ENCODE measurements at places on chromosomes 6 and 20.

- DNase-seq: no peak
Observed at GRCh38 chr6:170575250-170575649, 9.2 kb downstream of the PDCD2 start.

DNA sequence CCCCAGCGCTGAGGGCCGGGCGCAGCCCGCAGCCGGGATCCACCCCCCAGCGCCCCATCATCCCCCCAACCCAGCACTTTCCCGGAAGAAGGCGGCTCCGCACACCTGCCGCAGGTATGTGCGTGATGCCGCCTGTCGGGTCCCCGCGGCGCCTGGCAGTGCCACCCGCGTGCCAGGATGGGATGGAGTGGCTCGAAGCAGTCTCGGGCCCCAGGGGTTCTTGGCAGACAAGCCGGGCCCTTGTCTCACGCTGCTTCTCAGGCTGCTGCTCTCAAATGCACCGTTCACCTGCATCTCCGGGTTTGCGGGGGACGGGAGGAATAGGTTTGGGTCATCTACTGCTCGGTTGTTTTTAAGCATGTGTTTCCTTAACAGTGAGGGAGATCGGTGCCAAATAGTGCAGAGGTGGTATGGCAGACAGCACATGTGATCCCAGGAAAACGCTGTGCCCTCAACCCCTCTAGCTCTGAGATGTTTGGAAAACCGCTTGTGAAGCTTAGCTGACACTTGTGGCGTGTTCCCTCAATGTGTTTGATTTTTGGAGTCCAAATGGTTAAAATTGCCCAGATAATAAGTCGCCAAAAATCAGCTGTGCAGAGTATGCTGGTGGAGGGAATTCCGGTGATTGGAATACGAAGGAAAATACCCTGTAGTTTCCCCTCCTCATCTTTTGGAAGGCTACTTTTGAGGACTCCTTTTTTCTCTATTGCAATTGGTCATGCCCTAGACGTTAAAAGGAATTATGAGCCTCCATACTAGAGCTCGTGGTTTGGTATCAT lies 926 bp downstream of the MYLIP start:
- peak; percentile 37 for DNase-seq

GRCh38 chr6:6724539-6725467 lies 136.3 kb downstream of the LY86 start:
- peak; percentile 81 for DNase-seq

DNA sequence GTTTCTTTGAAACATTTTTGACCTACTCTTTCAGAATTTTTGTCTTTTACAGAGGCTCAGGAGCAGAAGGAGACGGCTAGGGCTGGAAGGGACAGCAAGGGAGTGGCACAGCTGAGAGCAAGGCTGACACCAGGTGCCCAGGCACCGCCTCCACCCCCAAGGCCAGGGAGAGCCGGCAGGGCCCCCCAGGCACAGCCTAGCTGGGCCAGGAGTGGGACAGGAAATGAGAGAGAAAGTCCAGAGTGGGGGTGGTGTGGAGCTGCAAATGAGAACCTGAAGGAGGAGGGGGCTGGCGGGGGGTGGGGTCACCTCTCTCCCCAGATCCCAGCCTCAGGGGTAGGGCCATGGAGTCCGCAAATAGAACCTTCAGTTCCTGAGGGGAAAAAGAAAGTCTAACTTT lies 236.7 kb downstream of the CDC5L start:
- DNase-seq: no peak

DNA sequence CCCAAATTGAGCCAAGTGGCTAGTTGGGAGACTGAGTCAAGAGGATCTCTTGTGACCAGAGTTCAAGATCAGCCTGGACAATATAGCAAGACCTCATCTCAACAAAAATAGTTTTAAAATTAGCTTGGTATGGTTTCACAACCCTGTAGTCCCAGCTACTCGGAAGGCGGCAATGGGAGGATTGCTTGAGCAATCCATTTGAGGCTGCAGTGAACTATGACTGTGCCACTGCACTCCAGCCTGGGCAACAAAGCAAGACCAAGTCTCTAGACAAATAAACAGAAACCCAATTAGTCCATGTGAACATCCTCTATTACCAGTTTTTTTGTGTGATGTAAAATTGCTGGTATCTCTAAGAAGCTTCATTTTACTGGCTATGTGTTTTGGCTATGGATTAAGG lies 106.2 kb downstream of the TULP4 start:
- DNase-seq: no peak

DNA sequence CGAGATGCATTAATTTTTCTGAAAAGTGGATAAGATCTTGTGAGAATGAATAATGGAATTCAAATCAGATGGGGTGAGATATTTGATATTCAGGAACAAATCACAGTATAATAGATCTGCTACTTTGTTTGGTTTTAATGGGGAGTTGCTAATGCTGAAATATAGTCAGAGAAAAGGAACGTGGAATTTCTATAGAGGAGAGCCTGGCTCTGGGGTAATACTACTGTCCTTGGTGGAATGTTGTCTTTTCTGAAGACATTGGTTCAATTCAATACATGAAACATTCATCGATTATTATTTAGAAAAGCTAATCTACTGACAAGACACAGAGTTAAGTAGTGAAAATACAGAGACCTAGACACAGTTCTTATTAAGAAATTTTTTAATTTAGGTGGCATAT lies 108.6 kb downstream of the ESR1 start:
- DNase-seq: no peak

- no peak for DNase-seq
Observed at GRCh38 chr6:95094751-95095663, 482.3 kb upstream of the MANEA start.

GRCh38 chr20:48556956-48557355 lies 270.8 kb downstream of the PREX1 start:
- DNase-seq: no peak

GRCh38 chr6:56551409-56552120 lies 91.1 kb downstream of the DST start:
- no peak for DNase-seq

- no peak for DNase-seq
Observed at GRCh38 chr6:27209196-27209595, 38.3 kb upstream of the PRSS16 start.

DNA sequence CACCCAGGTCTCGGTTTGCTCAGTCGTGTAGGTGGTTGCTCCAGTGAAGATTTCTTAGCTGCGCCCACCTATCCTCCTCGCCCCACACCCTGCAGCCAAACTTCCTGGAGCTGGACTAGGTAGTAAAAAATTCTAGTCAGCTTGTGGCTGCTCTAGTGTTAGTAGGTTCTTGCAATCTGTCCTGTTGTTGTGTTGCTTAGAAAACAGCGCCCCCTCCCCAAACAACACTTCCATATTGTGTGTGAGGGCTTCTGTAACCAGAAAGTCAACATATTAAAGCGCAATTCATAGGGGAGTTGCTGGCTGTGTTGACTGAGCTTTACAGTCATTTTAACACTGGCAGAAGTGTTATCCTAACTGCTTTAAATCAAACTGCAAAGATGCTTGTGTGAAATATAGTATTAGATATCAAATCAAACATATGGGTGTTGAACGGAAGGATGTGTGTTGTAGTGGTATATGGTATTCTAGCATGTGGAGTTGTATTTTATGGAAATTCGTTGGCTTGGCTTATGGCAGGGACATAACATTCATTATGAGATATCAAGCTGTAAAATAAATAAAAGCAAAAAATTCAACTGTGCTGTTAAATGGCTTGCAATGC lies 122.5 kb downstream of the ARID1B start:
- DNase-seq: no peak

GRCh38 chr6:164066766-164067165 lies 652.2 kb downstream of the QKI start:
- DNase-seq: no peak

- DNase-seq: no peak
Observed at GRCh38 chr20:2610326-2610725, 42.1 kb upstream of the NOP56 start.

DNA sequence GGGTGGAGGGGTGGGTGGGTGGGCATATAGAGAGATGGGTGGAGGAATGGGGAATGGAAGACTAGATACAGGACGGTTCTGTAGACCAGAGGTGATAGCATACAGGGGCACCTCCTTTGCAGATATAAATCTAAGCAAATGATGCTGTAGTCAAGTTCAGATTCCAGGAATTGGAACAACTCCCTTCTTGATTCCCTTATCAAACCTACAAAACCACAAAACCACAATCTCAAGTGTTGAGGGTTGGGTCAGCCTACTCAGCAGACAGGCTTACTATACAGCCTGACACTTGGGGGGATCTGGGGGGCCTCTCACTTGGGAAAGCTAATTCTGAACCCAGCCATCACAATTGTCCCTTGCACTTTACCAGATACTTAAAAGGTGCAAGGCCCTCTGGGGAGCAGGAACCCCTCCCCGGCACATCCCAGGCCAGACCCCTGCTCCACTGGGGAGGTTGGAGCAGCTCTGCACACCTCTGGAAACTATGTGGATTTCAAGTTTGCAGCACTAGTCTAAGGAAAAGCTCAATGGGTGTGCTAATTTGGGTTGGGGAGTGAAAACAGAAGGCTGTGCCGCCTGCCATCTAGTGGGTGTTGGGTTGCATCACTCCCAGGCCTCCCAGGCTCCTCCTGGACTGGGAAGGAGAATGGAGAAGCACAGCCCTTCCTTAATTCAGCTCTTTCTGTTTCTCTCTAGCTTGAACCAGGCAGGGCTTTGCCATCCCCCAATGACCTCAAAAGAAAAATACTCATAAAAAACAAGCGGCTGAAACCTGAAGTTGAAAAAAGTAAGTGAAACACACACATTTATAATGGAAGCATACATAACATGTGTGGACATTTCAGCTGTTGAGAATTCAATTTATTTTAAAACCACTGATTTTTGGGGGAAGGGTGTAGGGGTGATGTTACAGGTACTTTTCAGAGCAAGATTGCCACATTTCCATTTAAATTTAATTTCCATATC lies 121.2 kb upstream of the LAMP5 start:
- peak; percentile 68 for DNase-seq

GRCh38 chr20:59585714-59586409 lies 18.5 kb upstream of the PHACTR3 start:
- DNase-seq: no peak

DNA sequence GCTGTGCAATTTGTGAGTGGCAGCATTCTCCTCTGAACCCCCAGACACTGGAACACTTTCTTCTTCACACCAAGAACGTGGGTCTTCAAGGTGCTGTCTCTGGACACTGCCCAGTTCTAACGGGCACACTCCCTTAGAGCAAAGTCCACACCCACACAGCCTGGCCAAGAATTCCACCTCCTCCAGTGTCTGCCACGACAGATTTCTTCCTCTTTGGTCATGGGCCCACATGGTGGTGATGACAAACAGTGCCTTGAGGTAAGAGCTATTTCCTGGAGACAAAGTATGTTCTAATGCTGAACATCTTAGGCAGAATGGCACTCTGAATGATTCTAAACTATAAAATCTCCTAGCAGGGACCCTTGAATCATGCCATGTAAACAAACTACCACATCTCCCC lies 25.5 kb upstream of the SSTR4 start:
- DNase-seq: no peak

DNA sequence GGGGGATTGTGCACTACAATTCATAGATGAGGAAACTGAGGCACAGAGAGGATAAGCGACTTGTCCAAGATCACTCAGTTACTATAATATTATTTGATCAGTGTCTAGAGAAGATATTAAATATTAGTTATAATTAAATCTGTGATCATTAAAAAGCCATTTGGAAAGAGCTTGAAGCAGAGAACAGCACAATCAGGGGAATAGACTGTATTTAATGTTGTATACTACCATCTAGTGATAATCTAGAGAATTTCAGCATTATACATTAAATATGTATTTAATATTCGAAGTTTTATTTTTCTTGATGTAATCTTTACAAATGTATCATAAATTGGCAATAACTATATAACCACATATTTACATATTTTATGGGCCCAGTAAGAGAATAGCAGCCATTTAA lies 20.1 kb upstream of the MTCL3 start:
- DNase-seq: no peak

DNA sequence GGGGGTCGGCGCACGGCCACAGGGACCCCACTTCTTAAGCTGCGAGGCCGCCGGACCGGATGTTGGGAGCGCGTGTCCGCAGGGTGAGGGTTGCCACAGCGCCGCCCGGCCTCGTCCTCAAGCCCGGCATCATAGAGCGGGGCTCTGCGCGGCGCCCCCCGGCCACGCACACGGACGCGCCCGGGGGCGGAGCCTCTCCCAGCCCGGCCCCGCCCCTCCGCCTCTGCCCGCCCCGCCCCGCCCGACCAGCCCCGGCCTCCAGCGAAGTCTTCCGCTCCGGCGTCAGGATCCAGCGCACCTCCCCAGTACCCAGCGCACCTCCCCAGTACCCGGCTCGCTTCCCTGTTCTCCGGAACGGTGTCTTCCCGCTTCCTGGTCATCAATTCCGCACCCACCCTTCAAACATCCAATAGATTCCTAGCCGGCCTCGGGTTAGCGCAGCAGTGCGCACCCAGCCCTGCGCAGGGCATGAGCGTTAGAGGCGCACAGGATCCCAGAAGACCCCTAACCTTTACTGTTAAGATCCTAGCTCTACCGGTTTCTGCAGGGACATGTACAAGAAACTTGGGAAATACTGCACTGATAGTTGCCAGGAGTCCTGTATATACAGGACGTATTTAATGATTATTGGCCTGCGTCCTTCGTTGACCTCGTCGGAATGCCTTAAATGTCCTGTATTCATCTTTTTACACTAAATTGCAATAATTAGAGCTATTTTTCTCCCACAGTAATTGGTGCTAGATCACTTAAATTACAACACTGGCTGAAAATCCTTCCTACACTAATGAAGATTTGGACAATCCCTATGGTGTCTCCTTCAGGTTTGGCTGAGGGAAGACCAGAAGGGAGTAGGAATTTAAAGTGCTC lies 535 bp upstream of the DNAAF9 start:
- DNase-seq: peak; percentile 80

DNA sequence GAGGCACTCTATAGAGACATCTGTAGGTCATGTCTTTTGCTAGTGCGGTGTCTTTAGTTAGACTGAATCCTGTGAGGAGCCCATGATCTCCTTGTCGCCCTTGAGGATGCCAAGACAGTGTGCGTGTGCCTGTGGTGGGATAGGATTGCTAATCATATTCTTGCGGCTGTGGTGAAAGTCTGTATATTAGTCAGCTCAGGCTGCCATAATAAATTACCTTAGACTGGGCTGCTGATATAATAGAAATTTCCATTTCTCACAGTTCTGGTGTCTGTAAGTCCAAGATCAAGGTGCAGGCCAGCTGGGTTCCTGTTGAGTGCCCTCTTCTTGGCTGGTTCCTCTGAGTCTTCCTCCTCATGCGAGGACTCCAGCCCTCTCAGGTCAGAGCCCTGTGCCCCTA lies 141.2 kb downstream of the JARID2 start:
- DNase-seq: no peak

GRCh38 chr20:62069741-62070216 lies 4.1 kb upstream of the TAF4 start:
- no peak for DNase-seq

DNA sequence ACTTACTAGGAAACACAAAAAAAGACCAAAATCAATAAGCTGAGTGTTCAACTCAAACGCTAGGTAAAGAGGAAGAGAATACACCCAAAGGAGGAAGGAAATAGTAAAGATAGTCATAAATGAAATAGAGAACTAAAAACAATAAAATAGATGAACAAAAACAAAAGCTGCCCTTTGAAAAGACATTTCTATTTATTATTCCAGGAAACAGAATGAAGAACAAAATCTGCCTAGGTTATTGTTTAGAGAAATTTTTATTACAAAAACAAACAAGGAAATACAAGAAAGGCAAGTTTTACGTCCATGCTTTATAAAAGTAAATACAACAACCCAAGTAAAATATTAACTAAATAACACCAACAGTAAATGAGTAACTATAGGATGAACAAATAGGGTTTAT lies 20.1 kb downstream of the HLA-DMB start:
- no peak for DNase-seq

Measured in left cardiac atrium (tissue), 4 donors.